ENCODE measurements at places on chromosomes 11 and 22.

DNA sequence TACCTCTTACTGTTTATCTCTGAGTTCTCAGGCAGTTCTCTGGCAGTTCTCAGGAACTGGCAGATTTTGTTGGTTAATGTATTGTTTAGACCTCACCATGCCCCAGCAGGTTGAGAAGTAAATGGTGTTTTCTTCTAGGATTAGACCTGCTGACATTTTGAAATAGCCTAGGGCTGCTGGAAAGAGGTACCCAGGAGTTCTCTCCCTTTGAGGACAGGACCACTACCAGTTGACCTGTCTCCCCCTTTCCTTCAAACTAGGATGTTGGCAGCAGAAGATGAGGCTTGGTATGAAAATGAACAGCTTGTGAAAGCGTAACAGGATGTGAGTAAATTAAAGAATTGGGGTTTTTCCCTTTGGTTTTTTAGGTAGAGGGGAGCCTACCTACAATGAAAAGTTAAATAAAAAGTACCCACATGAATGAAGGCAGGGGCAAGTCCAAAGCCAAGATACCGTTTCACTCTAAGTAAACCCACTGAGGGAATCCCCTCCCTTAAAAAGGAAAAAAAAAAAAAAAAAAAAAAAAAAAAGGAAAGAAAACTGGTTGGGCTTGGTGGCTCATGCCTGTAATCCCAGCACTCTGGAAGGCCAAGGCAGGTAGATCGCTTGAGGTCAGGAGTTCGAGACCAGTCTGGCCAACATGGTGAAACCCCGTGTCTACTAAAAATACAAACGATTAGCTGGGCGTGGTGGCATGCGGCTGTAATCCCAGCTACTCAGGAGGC, 96.2 kb downstream of the PDHX start:
- DNase-seq: no peak

GRCh38 chr11:18986744-18987143, 47.5 kb upstream of the MRGPRX1 start:
- no peak for DNase-seq

GRCh38 chr11:18379201-18379600, 15.2 kb upstream of the LDHA start:
- no peak for DNase-seq

- no peak for DNase-seq
Observed at GRCh38 chr11:119995730-119996491, 142.0 kb downstream of the TRIM29 start.

DNA sequence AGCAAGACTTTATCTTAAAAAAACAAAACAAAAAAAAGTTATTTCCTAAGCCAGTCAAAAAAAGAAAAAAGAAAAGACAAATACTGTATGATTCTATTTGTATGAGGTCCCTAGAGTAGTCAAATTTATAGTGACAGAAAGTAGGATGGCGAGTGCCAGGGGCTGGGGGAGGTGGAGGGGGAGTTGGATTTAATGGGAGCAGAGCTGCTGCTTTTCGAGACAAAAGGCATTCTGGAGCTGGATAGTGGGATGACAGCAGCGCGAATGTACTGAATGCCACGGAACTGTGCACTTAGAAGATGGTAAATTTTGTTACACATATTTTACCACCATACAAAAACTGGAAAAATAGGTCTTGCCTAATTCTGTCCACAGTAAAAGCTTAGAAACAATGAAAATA, 17.8 kb upstream of the SYT8 start:
- no peak for DNase-seq

DNA sequence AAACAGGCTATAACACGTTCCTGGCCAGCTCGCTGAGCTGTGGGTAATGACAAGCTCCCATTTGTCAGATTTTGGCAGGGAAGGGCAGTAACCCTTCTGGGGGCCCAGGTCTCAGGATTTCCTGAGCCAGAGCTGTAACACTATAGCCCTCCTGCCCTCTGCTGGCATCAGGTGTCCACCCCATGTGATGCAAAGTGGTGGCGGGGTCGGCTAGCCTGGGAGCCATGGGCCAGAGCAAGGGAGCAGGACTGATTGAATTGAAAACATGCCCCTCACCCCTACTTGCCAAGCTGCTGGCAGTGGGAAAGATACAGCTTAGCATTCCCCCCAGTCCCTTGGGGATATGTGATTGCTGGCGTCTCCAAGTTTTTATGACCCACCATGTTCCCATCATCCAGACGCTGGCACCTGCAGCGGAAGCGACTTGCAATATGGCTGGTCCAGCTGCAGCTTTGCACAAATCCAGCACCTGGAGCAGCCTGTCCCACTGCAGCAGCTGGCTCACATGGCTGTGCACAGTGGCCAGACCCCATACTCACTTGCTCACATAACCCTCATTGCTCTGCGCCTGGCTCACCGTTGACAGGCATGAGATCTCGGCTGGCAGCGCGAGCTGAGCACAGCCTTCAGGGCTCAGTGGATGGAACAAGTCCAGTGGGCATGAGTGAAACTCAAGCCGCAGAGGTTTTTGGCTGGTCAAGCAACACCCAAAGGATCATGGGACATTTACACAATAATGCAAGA, 1147.8 kb downstream of the JRKL start:
- no peak for DNase-seq

- no peak for DNase-seq
Observed at GRCh38 chr11:72240461-72241290, 3.3 kb downstream of the PHOX2A start.

GRCh38 chr22:39980596-39980995, 14.2 kb upstream of the FAM83F start:
- DNase-seq: no peak

GRCh38 chr11:120021391-120021953, 116.4 kb downstream of the TRIM29 start:
- DNase-seq: no peak

DNA sequence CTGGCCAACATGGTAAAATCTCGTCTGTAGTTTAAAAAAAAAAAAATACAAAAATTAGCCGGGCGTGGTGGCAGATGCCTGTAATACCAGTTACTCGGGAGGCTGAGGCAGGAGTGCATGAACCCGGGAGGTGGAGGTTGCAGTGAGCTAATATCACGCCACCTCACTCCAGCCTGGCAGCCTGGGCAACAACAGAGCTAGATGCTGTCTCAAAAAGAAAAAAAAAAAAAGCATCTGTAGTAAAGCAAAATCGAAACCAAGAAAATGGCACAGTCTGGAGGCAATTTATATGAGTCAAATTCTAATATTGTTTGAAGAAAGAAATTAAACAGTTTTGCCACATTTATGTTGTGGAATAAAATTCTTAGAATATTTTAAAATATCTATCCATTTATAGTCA, 365.0 kb upstream of the CHORDC1 start:
- no peak for DNase-seq

- no peak for DNase-seq
Observed at GRCh38 chr22:18156878-18157713, 7.1 kb downstream of the USP18 start.

GRCh38 chr11:57340039-57340615, 2.0 kb downstream of the P2RX3 start:
- DNase-seq: no peak

- DNase-seq: no peak
Observed at GRCh38 chr11:75490221-75491181, 35.2 kb downstream of the GDPD5 start.

- DNase-seq: no peak
Observed at GRCh38 chr11:64642871-64643255, 51.8 kb downstream of the SLC22A12 start.

GRCh38 chr11:130124096-130124495, 35.5 kb upstream of the ST14 start:
- no peak for DNase-seq

- no peak for DNase-seq
Observed at GRCh38 chr22:29211066-29211465, 5.4 kb downstream of the EMID1 start.

DNA sequence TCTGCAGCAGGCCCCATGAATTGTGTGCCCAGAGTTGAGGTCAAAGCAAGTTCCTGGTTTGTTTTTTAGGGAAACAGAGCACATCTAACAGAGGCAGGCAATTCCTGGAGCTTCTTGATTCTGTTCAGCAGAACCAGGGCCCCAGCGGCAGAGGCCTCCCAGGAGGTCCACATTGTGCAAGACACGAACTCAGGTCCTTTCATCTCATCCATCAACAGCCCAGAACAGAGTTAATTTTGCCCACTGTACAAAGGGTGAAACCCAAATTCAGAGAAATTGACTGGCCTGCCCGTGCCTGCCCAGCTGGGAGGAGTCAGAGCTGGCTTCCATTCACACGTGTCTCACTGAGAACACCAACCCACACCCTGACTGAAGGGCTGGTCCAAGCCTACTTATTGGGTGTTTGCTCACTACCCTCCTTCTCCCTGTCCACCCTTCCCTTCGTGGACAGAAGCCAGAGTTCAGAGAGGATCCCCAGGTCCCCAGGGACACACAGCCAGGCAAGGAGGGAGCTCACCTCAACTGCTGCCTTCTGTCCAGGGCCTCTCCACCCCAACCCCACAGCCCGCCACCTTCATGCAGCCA, 607.1 kb downstream of the TBC1D22A start:
- no peak for DNase-seq

- DNase-seq: no peak
Observed at GRCh38 chr11:134070342-134070845, 1.5 kb downstream of the JAM3 start.
